ENCODE measurements at places on chromosomes 4 and X.
A peak's percentile ranks its signal among the peaks of the same experiment; 100 is the strongest.

DNA sequence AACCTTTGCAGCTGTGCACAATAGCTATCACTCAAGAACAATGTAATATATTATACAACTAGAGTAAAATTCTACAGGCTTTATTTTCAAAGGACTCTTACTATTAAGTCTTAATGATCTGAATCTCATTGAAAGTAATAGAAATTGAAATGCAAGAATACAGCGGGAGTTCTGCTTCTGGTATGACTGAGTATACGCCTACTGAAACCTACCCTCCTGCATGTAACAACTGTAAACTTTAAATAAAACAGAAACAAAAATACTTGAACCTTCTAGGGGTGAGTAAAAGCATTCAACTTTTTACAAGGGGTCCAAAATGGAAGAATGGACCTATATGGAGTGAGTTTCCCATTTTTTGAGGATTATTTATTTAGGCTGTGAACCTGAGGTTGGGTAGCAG is 13.5 kb downstream of the DCHS2 start:
- DNase-seq, result no peak

DNA sequence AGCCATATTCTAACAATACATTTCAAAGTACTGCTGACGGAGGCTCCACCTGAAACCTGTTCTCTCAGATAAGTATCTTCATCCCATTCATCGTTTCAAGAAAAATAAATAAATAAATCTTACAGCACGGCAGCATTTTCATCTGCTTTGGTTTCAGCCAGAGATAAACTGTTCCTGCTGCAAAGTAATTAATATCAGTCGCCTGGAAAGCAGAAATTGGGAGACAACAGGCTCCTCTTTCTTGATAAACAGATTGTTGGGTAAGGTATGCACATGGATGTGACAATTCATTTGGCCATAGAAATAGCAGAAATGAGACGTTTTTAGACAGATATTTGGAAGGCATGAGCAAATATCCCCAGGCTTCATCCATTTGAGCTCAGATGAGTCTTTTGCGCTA is 110.4 kb downstream of the PPARGC1A start:
- no peak for DNase-seq

- DNase-seq, result no peak
These were observed 241.1 kb downstream of the GRXCR1 start for GRCh38 chr4:43133566-43133965.

DNA sequence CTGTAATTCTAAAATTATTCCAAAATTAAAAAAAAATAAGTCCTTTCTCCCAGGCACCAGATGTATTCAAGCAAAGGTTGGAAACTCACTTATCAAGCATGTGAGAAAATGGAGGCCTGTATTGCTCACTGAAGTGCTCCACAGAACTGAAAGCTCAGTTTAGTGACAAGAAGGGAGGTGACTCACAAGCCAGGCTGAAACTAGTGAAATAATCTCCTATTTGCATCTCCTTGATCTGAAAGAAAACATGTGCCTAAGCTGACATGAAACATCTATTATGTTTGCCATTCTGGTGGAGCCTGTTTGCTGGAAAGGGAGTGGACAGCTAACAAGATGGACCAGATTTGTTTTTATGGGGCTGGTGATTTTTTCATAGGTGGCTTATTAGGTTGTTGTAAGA is 54.0 kb upstream of the AMELX start:
- DNase-seq, result peak; percentile 16

DNA sequence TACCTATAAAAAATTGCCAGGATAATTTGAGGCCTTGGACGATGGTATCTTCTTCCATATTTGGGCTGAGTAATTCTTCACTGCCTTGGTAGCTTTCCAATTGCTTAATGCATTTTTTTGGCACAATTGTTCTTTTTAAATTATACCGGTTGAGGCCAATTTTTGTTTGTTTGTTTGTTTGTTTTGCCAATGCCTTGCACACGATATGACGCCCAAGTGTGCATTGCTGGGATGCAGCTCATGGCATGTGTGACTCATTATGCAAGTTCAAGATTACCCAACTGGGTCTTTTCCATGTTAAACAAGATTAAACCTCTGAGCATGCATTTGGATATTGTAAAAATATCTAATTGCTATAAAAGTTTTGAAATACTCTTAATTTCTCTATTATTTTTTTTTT is 71.1 kb upstream of the KCNIP4 start:
- no peak for DNase-seq

DNA sequence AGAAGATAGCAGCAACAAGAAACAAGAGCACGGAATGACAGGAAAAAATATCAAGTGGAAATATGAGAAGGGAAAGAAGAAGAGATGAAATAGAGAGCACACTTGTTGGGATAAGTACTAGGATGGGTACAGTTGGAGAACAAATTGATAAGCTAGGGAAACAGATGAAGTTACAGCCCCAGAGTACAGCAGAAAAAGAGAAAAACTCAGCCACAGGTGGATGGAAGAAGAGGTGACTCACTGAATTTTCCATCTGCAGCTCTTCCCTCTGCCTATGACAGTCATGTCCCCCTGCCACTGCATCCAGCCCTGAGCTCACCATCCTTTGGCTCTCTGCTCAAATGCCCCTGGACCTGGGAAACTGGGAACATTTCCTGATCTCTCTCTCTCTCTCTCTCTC is 209.0 kb downstream of the BCOR start:
- DNase-seq, result no peak

DNA sequence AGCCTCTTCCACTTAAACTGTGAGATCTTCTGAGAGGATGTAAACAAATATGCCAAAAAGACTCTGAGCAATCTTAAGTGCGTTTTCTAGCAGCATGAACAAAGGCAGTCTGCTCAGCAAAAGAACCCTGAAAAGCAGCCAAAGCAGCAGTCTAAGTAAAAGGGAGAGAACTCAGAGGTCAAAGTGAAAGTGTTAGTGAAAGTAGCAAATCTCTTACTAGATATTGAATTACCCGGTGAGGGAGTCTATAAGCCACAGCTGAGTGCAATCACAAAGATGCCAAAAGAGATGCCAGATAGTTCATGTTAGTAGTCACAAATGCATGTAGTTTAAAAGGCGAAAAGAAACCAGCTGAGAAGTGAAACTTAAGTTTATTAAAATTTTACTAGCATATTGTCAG is 7.9 kb upstream of the GNRHR start:
- DNase-seq, result no peak

DNA sequence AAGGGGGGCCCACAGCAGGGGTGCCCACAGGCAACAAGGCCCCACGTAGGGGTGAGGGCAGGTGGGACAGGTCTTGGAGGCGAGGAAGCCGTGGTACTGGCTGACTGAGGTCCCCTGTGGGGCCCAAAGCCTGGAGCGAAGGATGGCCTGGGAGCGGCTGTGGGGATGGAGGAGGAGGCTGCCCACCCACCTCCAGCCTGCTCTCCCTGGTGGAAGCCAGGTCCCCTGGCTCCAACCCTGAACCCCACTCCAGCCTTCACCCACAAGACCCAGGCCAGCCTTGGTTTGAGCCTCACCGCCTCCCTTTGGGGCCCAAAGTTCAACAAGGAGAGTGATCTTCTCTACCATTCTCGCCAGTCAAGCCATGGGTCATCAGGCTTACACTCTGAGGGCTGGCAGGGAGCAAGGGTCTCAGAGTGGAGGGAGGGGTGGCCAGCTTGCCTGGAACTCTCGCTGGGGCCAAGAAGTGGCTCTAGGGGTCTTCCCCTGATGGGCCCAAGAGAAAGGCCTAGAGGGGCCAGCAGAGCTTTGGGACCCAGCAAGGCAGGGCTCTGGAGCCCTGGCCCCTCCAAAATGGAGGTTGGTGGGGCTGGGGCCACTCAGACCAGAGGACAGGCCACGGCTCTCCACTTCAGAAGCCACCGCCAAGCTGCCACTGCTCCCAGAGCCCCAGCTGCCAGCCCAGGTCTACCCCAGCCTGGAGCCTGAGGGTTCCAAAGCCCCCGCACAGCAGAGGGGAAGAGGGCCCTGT is 5.0 kb downstream of the PNCK start:
- no peak for DNase-seq

GRCh38 chrX:71666240-71667223 is 814 bp upstream of the LOC101059915 start:
- DNase-seq, result no peak

DNA sequence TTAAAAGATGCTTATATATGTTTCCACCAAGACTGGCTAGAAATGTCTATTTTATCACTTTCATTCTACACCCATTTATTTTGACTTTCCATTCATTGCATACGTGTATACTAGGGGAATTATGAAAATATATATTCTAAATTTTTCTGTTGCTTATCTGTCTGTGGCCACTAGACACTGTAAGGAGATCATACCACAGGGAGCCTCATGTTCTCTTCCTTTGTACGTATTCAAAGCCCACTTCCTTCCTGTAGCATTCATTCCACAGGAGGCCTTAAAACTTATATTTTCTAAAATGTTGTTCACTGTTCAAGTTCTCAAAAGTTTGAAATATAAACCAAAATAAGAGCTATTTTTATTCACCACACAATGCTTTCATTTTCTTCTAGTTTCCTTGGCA is 1848.9 kb upstream of the TENM3 start:
- DNase-seq, result no peak

DNA sequence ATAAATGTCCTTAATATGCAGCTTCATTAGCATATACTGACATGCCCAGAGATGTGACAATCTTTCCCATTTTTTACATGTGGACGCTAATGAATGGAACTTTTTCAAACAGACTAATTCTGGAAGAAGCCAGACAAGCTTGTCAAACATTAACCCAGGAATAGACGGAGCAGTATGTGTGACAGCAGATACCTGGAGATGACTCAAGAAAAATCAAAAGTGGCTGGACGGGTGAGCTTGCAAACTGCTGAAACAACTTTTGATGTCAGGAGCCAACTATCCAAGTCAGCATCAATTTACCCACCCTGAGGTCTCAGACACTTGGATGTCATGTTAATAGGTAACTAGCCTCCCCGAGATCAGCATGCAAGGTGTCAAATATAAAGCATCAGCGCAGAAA is 183.0 kb downstream of the PACRGL start:
- DNase-seq, result peak; percentile 33

DNA sequence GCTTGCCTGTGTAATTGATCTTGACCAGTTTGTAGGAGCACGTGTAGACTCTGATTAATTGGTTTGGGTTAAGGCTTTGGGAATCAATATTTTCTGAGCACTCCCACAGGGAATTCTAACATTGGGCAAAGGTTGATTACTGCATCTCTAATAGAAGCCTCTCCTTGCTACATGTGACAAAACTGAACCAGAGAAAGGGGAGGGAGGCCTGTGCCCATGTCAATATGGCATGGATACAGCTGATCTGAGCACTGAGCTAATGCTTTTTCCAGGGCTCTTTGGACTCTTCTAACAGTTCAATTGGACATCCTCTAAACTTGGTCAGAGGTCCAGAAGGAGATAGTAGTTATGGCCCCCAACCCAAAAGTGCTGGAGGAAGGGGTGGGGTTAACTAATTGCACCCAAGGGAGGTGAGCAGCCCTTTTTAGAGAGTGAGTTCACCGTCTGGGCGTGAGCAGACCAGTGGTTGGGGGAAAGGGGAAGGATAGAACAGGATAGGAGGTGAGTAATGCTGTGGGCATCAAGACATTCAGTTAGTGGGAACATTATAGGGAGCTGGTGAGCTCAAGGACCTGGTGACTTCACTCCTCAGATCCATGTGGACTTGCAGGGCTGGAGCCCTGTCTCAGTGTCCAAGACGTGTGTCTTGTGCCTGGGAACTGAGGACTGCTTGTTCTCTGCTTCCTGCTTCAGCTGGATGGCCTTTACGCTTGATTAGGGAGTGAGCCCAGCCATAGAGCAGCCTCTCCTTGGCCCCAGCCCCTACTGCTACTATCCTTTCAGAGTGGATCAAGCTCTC is 22.8 kb downstream of the MSN start:
- peak; percentile 79 for DNase-seq

- no peak for DNase-seq
These were observed 5.6 kb upstream of the PCGF3 start for GRCh38 chr4:699816-700580.

- peak; percentile 60 for DNase-seq
These were observed 726.6 kb downstream of the TRAM1L1 start for GRCh38 chr4:116358633-116359222.

DNA sequence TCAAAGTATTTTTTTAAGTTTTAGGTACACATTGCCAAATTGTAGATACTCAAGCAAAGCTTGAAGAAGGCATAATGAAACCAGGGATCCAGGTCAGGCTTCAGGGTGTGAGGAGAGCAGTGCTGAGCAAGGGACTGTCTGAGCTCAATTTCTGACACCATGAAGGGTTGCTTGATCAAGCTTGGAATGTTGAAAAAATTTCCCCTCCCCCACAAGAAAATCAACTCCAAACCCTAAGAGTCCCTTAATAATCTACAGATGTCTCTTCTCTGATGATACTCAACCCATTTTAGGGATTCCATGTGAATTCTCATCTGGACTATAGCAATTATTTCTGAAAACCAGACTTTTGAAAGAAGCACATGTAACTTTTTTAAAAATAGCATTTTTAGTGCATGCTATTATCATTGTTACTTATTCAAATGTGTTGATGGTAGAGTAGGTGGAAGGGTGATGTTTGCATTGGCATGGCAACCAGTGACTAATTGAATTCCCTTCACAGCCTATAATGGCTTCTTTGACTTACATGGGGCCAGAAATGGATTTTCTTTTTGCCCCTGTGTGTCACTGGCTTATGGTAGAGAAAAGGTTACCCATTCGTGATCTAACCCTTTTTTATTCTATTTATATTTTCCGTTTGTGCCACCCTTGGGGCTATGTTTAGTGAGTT is 252.0 kb downstream of the FBXW7 start:
- DNase-seq, result peak; percentile 35

GRCh38 chr4:55127521-55127920 is 2.1 kb upstream of the KDR start:
- DNase-seq, result no peak

- DNase-seq, result no peak
These were observed 121.0 kb downstream of the KCNIP4 start for GRCh38 chr4:21827575-21827974.

Measured in epithelial cell of proximal tubule (primary cell).